Fibroblast of lung (primary cell): ENCODE measurements at places on chromosomes 3 and 15. TPM values are rescaled to one million over a fixed set of nuclear protein-coding genes. Genes with fewer than 3 reads are reported as not detected.

DNA sequence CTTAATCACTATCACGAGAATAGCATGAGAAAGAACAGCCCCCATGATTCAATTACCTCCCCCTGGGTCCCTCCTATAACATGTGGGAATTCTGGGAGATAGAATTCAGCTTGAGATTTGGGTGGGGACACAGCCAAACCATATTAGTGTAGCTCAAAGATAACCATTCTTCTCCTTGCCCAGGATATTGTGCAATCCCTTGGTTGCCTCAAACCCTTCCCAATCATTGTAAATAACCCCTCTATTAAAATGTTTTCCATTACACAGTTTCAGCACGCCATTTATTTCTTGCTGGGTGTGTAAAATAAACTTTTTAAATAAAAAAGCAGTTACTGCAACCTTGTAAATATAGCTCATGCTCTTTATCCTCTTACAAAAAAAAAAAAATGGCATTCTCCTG is 47.7 kb downstream of the ZNF385D start:
- H3K27ac ChIP-seq, result no peak overlapping the region
- no peaks in the 10 kb centered on the region for H3K36me3 ChIP-seq
- H3K4me1 ChIP-seq, result peaks cover 2% of the 10 kb centered on the region
- H3K27me3 ChIP-seq, result no peaks in the 10 kb centered on the region

GRCh38 chr15:58543664-58544335 is 112.0 kb downstream of the LIPC start:
- no peak for DNase-seq
- no peak overlapping the region for H3K27ac ChIP-seq
- peaks cover 6% of the 10 kb centered on the region for H3K27me3 ChIP-seq
- H3K4me1 ChIP-seq, result peaks cover 16% of the 10 kb centered on the region
- H3K4me3 ChIP-seq, result no peak overlapping the region
- H3K36me3 ChIP-seq, result no peaks in the 10 kb centered on the region

- no peaks in the 10 kb centered on the region for H3K27me3 ChIP-seq
- peak; percentile 58 for DNase-seq
- no peak overlapping the region for H3K4me3 ChIP-seq
- peak overlapping the region; percentile 74 for H3K27ac ChIP-seq
- peaks cover 12% of the 10 kb centered on the region for H3K4me1 ChIP-seq
Measured at GRCh38 chr3:9970020-9970652, 16.5 kb downstream of the EMC3 start.

DNA sequence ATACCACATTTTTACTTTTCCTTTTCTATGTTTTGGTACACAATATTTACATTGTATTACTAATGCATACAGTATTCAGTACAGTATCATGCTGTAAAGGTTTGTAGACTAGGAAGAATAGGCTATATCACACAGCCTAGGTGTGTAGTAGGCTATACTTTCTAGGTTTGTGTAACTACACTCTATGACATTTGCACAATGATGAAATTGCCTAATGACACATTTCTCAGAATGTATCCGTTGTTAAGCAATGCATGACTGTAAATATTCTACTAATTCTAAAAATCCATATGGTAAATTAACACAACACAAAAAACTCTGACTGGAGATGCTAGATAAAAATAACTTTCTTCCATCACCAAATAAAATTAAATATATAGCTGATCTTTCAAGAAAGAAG is 16.2 kb downstream of the NEDD4 start:
- H3K4me1 ChIP-seq, result no peaks in the 10 kb centered on the region
- no peak overlapping the region for H3K27ac ChIP-seq
- DNase-seq, result no peak
- no peak overlapping the region for H3K4me3 ChIP-seq

DNA sequence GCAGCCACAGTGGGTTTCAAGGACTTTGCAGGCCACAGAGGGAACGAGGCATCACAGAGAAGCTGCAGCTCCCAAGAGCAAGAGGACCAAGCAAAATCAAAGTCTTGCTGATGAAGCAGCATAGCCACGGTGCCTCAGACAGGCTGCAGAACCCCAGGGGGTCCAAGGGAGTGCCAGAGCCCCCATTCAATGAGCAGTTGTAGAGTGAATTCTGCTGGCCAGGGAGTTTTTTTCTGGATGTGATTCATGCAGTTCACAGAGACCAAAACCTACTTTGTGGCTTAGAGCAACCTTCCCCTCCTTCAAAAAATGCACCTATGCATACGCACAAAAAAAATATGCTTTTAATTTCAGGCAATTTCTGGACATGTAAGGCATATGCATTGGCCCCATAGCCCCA is 409.0 kb downstream of the VPS13C start:
- no peaks in the 10 kb centered on the region for H3K4me1 ChIP-seq
- H3K27ac ChIP-seq, result no peak overlapping the region
- no peaks in the 10 kb centered on the region for H3K27me3 ChIP-seq
- H3K36me3 ChIP-seq, result no peaks in the 10 kb centered on the region
- no peak for DNase-seq

DNA sequence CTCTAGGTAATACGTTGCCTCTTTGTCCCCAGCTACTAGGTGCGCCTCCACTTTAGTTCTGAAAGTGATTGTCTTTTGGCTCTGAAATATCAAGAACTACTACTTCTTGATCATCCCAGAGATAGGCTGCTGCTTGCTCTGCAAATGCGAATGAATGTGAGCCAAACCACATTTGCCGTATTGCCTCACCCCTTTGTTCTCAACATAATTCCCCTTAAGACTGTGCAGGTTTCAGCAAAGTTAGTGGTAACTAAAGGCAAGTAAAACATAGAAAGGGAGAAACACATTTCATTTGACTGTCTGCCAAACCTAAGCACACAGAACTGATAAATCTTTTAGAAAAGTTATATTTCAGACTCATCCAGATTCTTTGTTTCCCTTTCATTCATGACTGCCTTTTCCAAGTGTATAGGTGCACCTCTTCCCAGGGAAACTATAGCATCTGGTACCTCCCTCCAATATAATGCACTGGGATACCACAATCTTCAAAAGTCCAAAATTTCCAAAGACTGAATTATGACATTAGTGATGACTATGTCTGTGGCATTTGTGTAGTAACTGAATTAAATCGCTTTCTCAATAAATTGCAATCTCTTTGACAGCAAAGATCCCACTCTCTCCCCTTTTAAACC is 720.6 kb upstream of the CBLB start:
- DNase-seq, result peak; percentile 22
- no peak overlapping the region for H3K4me3 ChIP-seq
- H3K27me3 ChIP-seq, result no peaks in the 10 kb centered on the region
- H3K27ac ChIP-seq, result no peak overlapping the region

GRCh38 chr3:196524527-196524926 is 9.4 kb upstream of the SMCO1 start:
- H3K36me3 ChIP-seq, result no peaks in the 10 kb centered on the region
- H3K4me3 ChIP-seq, result no peak overlapping the region
- no peaks in the 10 kb centered on the region for H3K27me3 ChIP-seq
- peaks cover 8% of the 10 kb centered on the region for H3K4me1 ChIP-seq
- no peak for DNase-seq
- H3K27ac ChIP-seq, result no peak overlapping the region

DNA sequence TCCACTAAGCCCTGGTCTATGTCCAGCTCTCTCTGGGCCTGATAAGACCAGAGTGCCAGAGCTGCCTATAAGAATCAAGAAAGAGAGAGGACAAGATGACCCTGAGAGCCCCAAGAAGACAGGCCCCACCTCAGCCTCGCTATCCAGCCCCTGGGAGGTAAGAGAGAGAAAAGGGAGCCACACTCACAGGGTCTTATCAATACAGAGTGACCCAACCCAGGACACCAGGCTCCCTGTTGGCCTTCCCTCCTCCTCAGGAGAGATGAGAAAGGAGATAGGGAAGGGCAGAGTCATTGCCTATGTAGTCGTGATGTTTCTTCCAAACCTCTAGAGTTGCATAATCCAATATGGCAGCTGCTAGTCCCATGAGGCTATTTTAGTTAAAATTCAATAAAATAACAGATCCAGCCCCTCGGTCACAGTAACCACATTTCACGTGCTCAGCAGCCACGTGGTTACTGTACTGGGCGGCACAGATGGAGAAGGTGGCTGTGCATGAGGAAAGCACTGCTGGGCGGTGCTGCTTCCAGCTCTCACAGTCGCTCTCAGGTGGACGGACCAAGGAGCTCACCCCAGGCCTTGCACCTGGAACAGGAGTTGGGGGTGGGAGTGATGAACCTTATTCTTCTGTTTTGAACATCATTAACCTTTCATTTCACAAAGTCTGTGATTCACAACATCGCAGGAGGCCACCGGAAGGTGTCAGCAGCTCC is 525.8 kb downstream of the SHQ1 start:
- DNase-seq, result no peak
- no peaks in the 10 kb centered on the region for H3K36me3 ChIP-seq
- peaks cover 6% of the 10 kb centered on the region for H3K27me3 ChIP-seq
- H3K4me1 ChIP-seq, result peaks cover 6% of the 10 kb centered on the region

DNA sequence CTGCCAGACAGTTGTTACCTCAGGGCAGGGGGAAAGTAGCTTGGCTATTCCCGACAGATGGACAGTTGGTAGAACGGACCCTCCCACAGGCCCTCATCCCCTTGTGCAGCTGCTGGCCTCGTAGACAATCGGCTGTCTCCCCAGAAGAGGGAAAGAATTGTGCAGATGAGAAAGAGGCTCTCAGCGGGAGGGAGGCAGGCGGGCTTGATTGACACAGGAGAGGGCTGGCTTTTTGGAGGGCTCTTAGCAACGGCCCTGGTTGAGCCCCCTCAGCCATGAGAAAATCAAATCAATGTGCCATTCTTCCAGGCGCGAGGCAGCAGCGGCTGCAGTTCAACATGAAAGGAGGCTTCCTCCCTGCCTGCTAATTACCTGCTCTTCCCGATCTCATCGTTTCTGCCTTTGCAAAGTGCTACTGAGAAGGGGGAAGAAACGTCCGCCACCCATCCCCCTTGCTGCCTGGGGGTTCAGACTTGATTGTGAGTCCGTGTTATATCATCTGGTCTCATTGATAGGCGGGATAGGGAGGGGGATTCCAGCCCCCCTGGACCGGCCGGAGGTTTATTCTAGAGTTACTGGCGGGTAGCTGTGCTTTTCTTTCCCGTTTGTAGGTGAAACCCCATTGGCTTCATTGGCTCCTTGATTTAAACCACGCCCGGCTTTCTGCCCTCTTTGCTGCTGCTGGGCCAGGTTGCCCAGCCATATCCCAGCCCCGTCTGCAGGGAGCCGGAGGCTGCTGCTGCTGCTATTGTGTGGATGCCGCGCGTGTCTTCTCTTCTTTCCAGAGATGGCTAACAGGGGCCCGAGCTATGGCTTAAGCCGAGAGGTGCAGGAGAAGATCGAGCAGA is at the start of gene TAGLN3:
Gene TAGLN3 (plus strand): TSS at position 287 of the 848 bp plus-strand sequence. CDS start 501 bp downstream, at position 788.
- peak within 1 kb of the TSS; percentile 49 for H3K4me3 ChIP-seq
- H3K36me3 ChIP-seq, result no peaks in the 10 kb centered on the region
- H3K27ac ChIP-seq, result no peak within 1 kb of the TSS
- no peak for DNase-seq

- no peak overlapping the region for H3K4me3 ChIP-seq
- H3K36me3 ChIP-seq, result no peaks in the 10 kb centered on the region
- DNase-seq, result no peak
- no peaks in the 10 kb centered on the region for H3K4me1 ChIP-seq
- peaks cover 2% of the 10 kb centered on the region for H3K27me3 ChIP-seq
Measured at GRCh38 chr3:179503640-179504039, 52.4 kb upstream of the GNB4 start.

- DNase-seq, result no peak
- no peak overlapping the region for H3K27ac ChIP-seq
- H3K4me1 ChIP-seq, result no peaks in the 10 kb centered on the region
- no peak overlapping the region for H3K4me3 ChIP-seq
- no peaks in the 10 kb centered on the region for H3K27me3 ChIP-seq
Measured at GRCh38 chr15:25971053-25971452, 107.9 kb upstream of the ATP10A start.

DNA sequence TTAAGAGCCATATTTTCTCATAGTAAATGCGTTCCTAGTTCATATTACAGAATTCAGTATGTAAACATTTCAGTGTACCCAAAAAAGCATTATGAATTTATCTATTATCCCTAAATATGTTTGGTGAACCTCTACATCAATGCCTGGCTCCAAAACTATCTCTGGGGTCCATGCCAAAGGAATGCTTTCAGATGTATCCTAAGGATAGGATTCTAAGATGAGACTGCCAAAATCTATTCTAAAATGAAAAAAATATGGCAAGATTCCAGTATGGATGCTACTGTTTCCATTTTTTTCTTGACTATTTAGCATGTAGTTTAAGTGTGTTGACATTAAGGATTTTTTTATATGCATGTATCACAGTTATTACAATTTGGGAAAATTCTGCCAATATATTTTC is 18.8 kb downstream of the EIF5A2 start:
- H3K36me3 ChIP-seq, result no peaks in the 10 kb centered on the region
- H3K27me3 ChIP-seq, result no peaks in the 10 kb centered on the region
- DNase-seq, result no peak
- H3K4me1 ChIP-seq, result no peaks in the 10 kb centered on the region

DNA sequence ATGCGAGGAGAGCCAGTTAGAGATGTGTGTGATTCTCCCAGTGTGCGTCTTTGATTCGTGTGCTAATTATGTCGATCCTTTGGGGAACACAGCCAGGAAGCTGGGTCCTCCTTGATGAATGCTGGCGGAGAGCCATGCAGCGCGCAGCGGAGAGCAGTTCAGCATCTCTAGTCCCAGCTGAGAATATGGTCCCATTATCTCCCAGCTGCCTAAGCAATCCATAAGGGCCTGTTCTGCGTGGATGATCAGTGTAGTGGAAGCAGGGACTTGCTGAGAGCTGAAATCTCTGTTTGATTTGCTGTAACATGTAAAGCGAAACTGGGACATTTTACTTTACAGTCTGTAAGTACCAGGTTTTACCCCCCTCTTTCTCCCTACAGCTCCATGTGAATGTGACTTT is 412.7 kb downstream of the CNTN4 start:
- no peak for DNase-seq
- no peaks in the 10 kb centered on the region for H3K27me3 ChIP-seq
- H3K4me1 ChIP-seq, result no peaks in the 10 kb centered on the region
- no peak overlapping the region for H3K27ac ChIP-seq

- H3K36me3 ChIP-seq, result no peaks in the 10 kb centered on the region
- H3K4me1 ChIP-seq, result no peaks in the 10 kb centered on the region
- no peak for DNase-seq
- no peak overlapping the region for H3K27ac ChIP-seq
- H3K27me3 ChIP-seq, result peaks cover 4% of the 10 kb centered on the region
Measured at GRCh38 chr3:53677413-53677812, 168.8 kb downstream of the CHDH start.

DNA sequence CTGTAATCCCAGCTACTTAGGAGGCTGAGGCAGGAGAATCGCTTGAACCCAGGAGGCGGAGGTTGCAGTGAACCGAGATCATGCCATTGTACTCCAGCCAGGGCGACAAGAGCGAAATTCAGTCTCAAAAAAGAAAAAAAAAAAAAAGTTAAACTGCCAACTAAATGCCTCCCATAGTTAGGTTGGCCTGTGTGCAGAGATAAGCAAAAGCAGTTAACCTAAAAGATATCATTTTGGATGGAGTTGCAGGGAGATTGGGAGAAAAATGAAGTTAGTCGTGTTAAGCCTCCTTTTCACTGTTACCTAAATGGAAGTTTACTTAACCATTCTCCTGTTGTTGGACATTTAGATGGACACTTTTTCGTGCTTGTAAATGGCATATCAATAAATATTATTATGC is 11.4 kb upstream of the FETUB start:
- no peaks in the 10 kb centered on the region for H3K4me1 ChIP-seq
- H3K27me3 ChIP-seq, result peaks cover 2% of the 10 kb centered on the region
- H3K27ac ChIP-seq, result no peak overlapping the region
- H3K36me3 ChIP-seq, result no peaks in the 10 kb centered on the region
- DNase-seq, result no peak
- no peak overlapping the region for H3K4me3 ChIP-seq

Gene CCDC80
- total RNA-seq, result 153 and 366 TPM in 2 replicates

Gene SLC24A5
- total RNA-seq, result not detected in 2 replicates

Gene COL7A1
- 15.9 and 36.7 TPM in 2 replicates for total RNA-seq

Gene LMAN1L
- total RNA-seq, result not detected in 2 replicates

Gene IL17RD
- total RNA-seq, result 1.8 and 2.1 TPM in 2 replicates

Gene CNTN6
- not detected in 2 replicates for total RNA-seq

Gene CYP1A1
- under 0.01 TPM in 1 of 2 replicates, not detected in the other for total RNA-seq

Gene RFT1
- total RNA-seq, result 9.0 and 9.7 TPM in 2 replicates

Gene ACTC1
- 0.33 TPM in 1 of 2 replicates, not detected in the other for total RNA-seq

Gene LCTL
- total RNA-seq, result 0.26 and 0.66 TPM in 2 replicates
